ENCODE measurements at places on chromosomes 16 and 17.

GRCh38 chr16:25174285-25174684 is 42.5 kb upstream of the AQP8 start:
- no peak for DNase-seq

- DNase-seq = no peak
Measured at GRCh38 chr17:68542698-68543463, 30.7 kb downstream of the PRKAR1A start.

DNA sequence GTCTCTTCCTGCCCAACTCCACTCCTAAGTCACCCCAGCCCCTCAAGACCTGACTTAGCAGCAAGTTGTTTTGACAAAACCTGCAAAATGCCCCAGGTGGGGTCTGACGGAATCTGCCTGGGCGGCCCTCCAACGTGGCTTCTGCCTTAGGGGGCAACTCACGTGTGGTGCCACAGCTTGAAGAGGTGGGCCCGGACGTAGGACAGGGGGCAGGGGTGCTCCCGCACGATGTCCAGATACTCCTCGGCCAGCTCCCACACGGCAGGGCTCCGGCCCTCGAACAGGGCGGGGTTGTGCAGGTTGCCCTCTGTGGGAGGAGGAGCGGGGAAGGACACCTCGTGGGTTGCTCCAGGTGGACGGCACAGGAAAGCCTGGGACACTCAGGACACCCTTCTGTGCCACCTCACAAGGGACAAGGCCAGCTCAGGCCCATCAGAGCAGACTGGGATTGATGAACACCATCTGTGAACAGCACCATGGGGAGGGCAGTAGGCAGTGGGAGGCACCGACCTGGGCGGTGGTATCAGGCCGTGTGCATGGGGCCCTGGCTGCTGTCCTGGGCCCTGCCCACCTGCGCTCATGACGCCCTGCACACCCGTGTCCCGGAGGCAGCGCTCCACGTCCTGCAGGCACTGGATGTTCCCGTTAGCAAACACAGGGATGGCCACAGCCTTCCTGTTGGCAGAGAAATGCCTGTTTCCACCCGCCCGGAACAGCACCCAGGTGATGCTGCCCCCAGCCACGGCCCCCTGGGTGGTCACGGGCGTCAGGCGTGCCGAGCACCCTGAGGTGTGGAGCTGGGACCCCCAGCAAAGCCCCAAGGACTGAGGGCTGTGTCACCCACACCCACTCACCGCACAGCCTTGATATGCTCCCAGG is 4.3 kb downstream of the DUS1L start:
- no peak for DNase-seq

DNA sequence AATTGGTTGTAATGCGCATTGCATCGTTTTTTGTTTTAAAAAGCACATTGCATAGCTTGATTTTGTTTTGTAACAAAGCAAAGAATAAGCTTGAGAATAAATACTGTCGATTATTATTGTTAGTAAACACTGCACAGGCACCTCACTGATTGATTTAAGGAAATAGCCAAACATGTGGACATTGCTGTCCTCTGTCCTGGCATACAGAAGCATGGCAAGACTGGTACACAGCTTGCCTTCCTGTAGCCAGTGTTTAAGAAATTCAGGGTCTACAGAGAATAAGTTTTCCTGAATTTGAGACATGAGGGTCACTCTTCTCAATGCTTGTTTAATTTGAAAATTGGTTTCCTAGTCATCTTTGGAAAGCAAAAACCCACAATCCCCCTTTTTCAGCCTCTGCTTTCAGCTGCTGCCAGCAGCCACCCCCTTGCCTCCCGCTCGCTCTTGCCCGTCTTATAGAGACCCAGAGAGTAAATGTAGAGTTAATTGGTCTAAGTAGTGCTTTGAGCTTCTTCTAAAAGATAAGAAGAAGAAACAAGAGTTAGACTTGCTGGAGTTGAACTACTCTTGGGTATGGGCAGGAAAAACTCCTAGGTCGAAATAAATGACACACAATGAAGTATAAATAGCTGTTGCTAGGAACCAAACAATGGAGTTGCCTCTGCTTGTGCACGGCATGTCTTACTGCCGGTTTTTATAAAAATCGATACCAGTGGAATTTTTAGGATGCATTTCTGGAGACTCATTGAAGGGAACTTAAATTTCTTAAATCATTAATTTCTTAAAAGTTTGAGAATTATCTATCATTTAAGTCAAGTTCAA is 116.6 kb downstream of the MRTFB start:
- no peak for DNase-seq

- DNase-seq = no peak
Measured at GRCh38 chr16:759110-759910, 1.2 kb upstream of the MSLN start.

GRCh38 chr17:71032746-71033273 is 863.5 kb downstream of the KCNJ2 start:
- DNase-seq = no peak

DNA sequence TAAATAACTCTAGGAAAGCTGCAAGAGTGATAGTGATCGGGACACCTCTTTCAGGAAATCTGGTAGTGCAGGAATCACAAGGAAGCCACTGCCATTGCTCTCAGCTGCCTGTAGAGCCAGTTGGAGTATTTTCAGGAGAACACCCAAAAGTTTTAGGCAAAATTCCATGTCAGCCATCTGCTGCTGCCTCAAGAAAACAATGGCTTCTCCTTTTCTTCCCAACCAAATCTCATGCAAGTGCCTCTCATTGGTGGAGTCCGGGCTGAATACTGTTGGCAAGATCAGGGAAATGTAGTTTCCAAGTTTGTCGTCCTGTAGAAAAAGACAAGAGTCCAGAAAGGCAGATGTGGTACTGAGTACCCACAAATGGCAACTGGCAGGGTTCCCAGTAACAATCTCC is 54.9 kb upstream of the TANC2 start:
- no peak for DNase-seq

DNA sequence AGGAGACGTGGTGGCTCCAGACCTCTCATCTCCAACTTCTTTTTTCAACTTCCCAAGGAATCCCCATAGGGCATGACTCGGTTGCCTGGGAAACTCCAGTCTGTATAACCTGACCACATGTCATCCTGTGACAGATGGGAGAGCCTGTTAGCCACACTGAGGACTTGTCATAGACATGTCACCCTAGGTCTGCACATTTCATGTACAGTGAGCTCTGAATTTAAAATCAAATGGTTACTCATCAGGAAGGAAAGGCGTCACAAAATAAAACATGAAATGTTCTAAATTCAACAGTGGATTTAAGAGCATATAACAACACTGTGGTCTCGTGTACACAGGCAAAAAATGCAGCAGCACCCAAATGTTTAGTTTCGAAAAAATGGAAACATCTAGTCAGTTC is 22.2 kb upstream of the ADAMTS18 start:
- DNase-seq = no peak

DNA sequence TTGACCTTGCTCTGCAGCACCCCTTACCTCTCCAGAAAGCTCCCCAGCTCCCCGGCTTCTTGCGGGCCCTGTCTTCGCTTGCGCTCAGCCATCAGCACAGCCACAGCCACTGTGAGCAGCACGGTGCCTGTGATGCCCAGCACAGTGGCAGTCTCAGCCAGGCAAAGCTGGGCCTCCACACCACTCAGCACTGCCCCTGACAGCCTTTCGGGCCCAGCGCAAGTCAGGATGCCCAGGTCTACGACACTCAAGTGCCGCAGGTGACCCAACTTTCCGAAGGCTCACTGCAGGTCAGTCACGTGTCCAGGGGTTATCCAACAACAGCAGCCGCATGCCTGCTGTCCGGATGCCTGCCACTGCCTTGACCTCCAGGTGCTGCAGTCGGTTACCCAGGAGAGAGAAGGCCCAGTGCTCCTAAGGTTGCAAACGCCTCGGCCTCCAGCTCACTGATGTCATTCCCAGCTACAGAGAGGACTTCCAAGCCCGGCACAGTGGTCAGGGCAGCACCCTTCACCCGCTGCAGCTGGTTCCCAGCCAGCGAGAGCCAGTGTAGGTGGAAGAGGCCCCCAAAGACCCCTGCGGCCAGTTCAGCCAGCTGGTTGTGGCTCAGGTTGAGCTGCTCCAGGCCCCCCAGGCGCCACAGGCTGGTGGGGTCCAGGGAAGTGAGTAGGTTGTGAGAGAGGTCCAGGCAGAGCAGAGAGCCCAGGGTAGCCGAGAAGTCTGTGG is 8.9 kb upstream of the TMEM101 start:
- DNase-seq = no peak

- no peak for DNase-seq
Measured at GRCh38 chr17:74641224-74641957, 17.9 kb upstream of the CD300E start.

DNA sequence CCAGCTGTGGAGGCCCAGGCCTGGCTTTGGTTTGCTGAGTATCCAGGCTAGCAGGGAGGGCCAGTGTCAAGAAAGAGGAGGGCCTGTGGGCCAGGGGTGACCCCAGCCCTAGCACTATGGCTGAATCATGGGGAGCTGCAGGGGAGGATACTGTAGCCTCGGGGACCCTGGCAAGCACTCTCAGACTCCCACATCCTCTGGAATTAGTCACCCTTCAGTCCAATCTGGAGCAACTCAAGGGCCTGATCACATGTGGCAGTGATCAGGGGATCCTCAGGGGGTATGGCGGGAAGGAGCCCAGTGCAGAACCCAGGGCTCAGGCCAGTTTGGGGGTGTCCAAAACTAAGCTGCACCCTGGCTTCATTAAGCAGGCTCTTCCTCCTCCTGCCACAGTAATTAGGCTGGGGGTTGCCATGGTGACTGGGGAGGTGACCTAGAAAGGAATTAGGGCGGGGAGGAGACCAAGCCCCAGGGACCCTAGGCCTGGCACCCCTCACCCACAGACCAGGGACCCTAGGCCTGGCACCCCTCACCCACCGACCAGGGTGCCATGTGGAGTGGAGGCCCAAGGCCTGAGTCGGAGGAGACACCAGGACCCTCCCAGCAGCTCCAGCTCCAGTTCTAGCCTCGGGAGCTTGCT is 5.8 kb downstream of the NLGN2 start:
- DNase-seq = no peak

DNA sequence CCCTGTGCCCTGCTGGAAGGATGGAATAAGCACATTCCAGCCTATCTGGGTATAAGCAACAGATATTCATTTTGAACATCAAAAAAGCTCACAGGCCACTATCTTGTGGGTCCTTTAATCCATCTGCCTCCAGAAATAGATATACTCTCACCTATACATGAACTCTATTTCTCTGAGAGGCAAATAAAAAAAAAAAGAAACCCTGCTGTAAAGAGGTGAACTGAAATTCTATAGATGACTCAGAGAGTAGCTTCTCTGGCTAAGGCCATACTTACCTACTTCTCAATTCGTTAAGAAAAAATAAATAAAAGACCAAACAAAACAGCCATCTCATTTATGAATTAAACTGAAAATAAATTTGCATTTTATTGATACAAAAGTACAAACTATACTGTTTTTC is 86.3 kb downstream of the DYNLRB2 start:
- no peak for DNase-seq

GRCh38 chr17:43750153-43750552 is 8.4 kb downstream of the SOST start:
- DNase-seq = no peak

GRCh38 chr17:56314026-56314425 is 160.8 kb downstream of the ANKFN1 start:
- no peak for DNase-seq

DNA sequence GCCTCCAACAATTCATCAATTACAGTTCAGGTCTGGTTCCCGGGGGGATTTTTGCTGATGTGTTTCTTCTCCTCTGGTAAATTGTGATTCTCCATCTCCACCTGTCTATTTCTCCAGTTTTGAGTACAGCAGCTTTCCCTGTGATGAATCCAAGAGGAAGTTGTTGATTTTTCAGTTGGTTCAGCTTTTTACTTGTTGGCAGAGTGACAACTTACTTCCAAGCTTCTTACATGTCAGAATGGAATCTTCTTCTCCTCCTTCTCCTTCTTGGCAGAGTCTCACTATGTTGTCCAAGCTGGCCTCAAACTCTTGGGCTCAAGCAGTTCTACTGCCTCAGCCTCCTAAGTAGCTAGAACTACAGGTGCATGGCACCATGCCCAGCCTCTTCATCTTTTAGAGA is 33.4 kb upstream of the TMEM92 start:
- DNase-seq = no peak

DNA sequence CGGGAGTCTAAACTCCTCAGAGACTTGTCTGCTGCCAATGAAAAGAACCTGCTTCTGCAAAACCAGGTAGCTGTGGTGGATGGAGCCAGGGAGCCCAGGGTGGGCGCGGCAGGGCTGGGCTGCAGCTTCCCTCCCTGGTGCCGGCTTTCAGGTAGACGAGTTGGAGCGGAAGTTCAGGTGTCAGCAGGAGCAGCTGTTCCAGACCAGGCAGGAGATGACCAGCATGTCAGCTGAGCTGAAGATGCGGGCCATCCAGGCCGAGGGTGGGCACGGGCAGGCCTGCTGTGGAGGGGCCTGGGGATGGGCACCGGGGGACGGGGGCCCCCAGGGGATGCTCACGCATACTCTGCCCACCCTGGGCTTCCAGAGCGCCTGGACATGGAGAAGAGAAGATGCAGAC is 3.2 kb upstream of the RAC3 start:
- DNase-seq = no peak

GRCh38 chr17:67442787-67443624 is 65.9 kb downstream of the PITPNC1 start:
- no peak for DNase-seq

DNA sequence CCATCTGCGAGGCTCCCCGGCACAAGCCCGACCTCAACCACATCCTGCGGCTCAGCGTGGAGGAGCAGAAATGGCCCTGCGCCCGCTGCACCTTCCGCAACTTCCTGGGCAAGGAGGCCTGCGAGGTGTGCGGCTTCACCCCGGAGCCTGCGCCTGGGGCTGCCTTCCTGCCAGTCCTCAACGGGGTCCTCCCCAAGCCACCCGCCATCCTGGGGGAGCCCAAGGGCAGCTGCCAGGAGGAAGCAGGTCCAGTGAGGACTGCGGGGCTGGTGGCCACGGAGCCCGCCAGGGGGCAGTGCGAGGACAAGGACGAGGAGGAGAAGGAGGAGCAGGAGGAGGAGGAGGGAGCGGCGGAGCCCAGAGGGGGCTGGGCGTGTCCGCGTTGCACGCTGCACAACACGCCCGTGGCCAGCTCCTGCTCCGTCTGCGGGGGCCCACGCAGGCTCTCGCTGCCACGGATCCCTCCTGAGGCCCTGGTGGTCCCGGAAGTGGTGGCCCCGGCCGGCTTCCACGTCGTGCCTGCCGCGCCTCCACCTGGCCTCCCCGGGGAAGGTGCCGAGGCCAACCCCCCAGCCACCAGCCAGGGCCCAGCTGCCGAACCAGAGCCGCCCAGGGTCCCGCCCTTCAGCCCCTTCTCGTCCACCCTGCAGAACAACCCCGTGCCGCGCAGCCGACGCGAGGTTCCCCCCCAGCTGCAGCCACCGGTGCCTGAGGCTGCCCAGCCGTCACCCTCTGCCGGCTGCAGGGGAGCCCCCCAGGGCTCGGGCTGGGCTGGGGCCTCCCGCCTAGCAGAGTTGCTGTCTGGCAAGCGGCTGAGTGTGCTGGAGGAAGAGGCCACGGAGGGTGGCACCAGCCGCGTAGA is 13.1 kb upstream of the PRR35 start:
- DNase-seq = peak; percentile 34

Measured in T follicular helper cell (primary cell).